Stimulated activated CD8-positive, alpha-beta memory T cell treated with anti-CD3 and anti-CD28 coated beads, Interleukin-2, amount 100 ng/mL, for 1 hour (primary cell): ENCODE measurements at places on chromosomes 4 and X.

DNA sequence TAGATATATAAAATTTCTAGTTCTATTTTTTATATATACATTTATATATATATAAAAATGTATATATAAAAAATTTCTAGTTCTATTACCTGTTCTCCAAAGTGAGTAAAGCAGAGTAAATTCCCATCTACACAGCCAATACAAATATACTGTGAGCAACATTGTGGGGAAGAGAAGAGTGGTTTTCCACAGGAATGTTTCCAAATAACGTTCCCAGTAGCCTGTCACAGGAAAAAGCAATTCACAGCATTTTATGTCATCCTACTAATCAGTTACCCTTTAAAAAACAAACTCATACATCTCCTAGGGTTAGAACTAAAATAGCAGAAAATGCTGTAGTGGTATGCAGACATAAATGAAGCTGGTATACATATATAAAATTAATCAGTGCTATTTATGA, 44.5 kb downstream of the AASDH start:
- no peak for DNase-seq

DNA sequence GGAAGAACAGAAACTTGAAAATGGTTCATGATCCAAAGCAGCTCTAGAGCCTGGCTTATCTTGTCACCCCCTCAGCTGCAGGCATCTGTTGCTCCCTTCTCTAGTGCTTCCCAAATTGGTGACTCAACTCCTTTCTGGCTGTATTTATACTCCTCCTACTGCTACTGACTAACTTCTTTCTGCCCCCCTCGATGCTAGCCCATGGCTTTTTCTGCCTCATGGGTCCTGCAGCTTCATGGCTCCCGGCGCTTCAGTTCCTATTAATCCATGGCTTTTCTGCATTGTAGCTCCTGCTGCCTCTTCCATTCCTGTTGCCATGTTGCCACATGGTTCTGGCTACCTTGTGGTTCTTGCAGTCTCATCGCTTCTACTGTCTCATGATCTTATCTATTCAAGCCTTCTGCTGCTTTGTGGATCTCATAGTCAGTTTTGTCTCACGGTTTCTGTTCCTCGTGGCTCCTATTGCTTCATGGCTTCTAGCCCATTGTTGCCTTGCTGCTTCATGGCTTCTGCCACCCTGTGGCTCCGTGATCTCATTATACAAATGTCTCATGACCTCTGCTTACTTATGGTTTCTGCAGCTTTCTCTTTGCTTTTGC, 48.1 kb downstream of the SMC1A start:
- DNase-seq, result no peak

GRCh38 chr4:124861761-124862160, 149.2 kb upstream of the ANKRD50 start:
- DNase-seq, result no peak

GRCh38 chr4:139458543-139458942, 4.6 kb downstream of the RAB33B start:
- no peak for DNase-seq

DNA sequence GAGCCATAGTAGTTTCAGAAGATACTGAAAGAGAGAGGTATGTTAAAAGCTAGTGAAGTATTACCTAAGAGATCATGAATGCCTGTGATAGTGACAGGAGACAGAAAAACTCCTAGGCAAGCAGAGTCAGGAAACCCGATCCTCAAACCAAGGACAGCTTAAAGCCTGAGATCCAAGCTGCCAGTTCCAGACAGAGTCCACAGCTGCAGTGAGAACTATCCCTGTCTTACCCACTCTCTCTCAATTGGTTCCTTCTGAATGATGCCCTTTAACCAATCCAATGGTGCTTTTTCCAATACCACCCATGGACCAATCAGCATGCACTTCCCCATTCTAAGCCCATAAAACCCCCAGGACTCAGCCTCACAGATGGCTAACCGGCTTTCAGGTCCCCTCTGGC, 90.4 kb upstream of the PCDH10 start:
- no peak for DNase-seq

- DNase-seq, result no peak
Measured at GRCh38 chr4:38734911-38735310, 47.9 kb downstream of the TLR10 start.

DNA sequence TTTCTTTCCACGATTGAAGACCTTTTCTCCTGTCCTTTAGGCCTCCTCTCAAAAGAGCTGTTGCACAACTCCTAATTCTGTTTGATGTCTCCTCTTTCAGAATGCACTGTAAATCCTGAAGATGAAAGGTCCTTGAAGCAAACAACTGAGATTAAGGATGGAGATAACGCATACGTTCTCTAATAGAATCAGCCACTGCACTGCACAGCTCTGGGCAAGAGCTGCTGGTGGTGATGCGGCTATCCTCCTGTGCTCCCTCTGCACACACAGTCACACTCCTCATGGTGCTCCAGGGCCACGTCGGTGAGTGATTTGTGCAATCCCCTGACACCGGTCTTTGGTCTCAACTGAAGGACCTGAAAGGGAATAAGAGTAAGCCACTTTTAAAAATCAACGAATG, 208.7 kb downstream of the PDGFC start:
- DNase-seq, result no peak

GRCh38 chr4:48333587-48333986, 7.7 kb upstream of the SLAIN2 start:
- DNase-seq, result no peak

GRCh38 chrX:11664211-11665167, 1.2 kb downstream of the ARHGAP6 start:
- no peak for DNase-seq

GRCh38 chr4:148108766-148109165, 333.4 kb downstream of the NR3C2 start:
- no peak for DNase-seq

DNA sequence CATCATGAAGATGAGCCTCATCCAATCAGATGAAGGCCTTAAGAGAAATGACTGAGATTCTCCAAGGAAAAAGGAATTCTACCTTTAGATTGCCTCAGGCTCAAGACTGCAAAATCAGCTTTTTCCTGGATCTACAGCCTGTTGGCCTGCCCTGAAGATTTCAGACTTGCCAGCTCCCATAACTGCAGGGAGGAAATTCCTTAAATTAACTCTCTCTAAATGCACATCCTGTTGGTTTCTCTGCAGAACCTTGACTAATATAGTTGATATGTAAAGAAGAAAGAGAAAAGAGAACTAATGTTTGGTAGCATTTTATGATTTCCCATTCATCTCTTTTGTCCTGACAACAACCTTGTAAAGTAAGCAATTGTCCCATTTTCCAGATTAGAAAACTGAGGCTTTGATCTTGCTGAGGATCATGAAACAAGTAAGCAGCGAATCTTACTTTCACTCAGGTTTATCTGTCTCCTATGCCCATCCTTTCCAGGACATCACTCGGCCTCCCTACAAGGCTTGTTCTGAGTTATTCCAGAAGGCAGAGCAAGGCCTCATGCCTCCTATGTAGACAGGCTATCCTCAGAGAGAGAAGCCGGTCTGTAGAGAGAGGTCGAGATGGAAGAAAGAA, 115.0 kb upstream of the LDB2 start:
- no peak for DNase-seq

DNA sequence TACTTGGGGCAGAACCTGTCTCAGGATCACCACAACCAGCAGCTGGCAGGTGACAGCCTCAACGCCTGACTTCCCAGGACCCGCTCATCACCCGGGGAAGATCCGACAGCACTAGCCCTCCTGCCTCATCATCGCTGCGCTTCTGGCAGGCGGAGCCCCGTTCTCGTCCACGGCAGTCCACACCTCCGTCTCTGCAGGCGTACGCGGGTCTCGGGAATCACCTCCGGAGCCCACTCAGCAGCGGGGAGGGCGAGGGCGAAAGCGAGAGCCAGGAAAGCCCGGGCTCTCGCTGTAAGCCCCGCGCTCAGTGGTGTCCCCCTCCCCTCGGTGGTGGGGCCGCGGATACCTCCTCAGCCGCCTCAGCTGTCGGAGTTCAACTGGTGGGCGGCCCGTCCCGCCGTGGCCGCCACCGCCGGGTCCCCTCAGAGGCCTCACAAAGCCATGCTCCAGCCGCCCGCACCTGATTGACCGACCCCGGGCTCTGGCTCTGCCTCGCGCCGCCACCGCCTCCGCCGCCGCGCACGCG, 518 bp upstream of the CNKSR2 start:
- no peak for DNase-seq

DNA sequence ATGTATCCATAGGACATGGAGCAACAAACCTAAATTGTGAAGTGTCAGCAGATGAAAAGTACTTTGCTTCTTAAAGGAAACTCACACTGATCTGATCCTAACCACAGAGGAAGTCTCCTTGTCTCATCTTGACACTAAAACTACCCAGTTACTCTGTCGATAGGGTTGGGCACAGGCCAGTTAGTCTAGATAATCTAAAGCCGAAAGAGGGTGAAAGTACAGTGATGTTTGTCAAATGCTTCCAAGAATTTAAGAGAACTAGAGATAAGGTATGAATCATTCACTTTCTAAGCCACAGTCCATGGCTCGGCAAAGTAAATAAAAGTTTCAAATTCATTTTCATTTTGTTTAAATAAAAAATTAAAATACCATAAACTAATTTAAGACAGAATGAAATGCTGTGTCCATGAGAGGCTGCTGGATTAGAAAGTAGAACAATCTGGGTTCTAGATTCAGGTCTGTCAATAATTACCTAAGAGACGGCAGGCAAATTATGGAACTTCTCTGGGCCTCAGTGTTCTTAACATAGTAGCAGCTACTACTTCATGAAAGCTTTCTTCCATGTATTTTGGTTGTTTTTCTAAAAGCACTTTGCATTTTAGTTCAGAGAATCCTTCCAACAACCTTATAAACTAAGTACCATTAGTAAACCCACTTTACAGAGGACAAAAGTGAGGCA, 176.7 kb downstream of the LDB2 start:
- no peak for DNase-seq

GRCh38 chrX:42189576-42189975, 266.2 kb upstream of the CASK start:
- DNase-seq, result no peak

- no peak for DNase-seq
Measured at GRCh38 chr4:10077076-10077475, 39.5 kb downstream of the WDR1 start.

- DNase-seq, result no peak
Measured at GRCh38 chrX:135264206-135264605, 12.3 kb downstream of the ETDA start.
